HT-29 (cell line): ENCODE measurements at places on chromosomes 4 and X.

DNA sequence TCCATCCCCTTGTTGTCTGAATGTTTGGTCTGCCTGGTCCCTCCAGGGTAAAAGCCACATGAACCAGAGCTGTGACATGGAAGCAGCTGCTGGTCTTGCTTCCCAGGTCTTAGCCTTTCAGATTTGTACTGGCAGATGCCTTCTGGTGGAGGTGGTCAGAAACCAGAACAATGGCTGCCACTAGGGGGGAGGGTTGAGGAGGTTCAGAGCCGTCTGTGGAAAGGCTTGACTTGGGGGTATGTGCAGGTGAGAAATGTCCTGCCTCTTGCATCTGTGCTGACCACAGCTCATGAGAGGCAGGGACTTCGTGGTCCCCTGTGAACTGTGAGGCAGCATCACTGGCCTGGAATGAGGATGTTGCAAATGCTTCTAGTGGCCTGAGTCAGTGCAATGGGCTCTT lies 144.2 kb upstream of the WDR1 start:
- no peak for DNase-seq

GRCh38 chr4:52588771-52589591 lies 70.1 kb downstream of the USP46 start:
- DNase-seq = no peak

DNA sequence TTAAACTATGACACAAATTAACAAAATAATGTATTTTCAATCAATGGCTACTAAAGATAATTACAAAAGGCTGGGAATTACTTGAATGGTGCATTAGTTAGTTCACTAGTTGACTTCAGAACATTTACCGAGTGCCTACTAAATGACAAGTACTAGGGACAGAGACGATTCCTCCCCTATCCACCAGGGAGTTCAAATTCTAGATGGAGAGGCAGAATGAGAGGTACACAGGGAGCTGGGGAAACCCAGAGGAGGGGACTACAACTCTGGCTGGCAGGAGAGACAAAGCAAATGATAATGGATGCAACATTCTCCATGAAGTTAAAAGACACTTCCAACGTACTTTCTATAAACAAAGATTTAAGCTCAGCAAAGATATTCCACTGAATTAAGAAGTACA lies 43.1 kb upstream of the MCF2 start:
- DNase-seq = no peak

DNA sequence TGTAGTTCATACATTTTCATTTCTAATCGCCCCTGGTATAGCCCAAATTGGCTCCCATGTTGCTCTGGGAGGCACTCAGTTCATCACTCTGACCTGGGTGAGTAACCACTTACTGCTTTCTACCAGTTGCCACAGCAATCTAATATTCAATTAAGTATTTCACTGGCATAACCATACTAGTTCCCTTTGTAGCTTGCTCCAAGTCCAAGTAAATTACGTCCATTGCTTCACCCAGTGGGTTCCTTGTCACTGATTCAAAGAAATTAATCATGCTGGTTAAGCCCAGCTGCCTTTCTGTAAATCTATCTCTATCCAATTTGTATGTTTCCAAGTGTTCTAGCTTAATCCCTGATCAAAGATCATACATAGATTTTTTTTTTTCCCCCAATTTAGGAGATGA lies 92.0 kb upstream of the CBR4 start:
- DNase-seq = no peak

GRCh38 chr4:6362896-6363295 lies 93.2 kb downstream of the WFS1 start:
- DNase-seq = no peak

DNA sequence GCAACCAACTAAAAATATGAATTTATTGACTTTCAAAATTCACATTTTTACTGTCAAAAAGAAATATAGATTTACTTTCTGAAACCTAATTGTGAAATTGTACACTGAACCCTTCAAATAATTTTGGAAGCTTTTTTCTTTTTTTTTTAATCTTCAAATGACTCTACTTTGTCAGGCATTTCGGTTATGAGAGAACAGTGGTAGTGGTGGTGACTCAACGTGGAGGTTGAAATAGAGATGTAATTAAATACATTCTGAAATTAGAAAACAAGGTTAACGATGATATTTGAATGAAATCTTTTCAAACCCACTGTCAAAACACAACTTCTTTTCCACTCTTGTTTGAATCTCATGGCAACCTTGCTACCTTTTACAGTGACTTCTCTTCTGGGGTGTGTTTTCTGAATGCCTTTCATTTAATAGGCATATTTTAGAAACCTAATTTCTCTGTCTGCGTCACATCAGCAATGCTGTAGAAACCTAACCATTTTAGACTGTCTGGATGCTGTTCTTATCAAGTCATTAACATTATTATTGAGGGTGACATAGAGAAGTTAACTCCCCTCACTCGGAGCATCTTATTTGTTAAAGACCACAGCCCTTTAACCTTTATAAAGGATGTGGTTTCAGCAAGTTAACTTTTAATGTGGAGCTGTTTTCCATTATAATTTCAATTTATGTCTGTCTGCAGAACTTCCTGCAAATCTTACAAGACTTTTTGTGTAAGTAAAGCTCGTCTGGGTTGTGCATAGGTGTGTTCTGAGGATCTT lies 136.8 kb downstream of the PCDH7 start:
- no peak for DNase-seq

GRCh38 chrX:118745570-118745969 lies 18.2 kb downstream of the IL13RA1 start:
- no peak for DNase-seq

DNA sequence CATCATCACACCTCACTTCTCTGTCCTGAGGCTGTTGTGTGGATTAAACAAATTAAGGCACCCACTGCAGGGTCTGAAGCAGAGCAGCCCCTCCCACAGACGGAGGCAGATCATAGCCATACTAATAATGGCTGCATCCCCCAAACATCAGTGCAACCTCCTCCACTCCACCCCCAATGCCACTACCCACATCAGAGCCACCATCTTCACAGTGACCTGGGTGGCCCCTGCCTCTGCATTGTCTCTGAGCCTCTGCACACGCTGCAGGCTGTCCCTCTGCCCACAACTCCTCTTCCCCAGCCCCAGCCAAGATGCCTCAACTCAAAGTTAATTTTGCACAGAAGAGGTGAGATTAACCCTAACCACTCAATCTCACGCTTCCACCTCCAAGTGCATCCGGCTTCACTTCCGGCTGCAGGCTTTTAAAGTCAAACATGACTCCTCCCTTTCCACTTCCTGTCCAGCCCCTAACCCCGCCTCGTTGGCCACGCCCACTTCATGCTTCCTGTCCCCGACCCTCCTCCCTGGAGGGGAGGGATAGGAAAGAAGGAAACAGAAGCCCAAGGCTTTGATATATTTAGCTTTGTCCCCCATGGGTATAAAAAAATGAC lies 22.7 kb downstream of the JAKMIP1 start:
- DNase-seq = no peak

DNA sequence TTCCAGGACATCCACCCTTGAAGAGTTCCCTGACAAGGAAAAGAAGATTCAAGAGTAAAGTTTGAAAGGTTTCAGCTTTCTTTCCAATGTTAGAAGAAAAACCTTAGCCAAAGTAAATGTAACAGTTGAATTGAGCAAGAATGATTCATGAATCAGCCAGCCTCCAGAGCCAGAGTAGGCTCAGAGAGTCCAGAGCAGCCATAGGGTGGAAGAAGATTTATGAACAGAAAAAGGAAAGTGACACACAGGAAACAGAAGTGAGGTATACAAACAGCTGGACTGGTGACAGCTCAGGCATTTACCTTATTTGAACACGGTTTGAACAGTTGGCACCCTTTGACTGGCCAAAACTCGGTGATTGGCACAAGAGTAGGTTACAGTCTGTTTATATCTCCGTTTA lies 63.2 kb downstream of the QDPR start:
- no peak for DNase-seq

DNA sequence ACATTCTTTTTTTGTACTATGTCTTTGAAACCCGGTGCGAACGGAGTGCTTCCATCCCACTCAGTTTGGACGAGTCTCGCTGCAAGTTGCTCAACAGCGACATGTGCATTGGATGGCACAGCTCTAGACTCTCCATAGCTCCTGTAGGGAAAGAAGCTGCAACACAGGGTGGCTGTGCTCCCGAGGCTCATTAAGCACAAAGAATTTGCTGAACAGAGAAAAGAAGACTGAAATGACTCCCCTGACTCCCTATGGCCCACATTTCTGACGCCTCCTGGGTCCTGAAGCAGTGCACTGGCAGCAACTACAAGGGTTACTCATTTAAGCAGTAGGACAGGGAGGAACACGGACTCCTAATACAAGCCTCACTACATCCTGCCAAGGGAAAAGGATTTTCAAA lies 127.4 kb downstream of the SH3RF1 start:
- no peak for DNase-seq

- DNase-seq = no peak
Measured at GRCh38 chrX:135330706-135331105, 21.4 kb downstream of the ETDC start.

DNA sequence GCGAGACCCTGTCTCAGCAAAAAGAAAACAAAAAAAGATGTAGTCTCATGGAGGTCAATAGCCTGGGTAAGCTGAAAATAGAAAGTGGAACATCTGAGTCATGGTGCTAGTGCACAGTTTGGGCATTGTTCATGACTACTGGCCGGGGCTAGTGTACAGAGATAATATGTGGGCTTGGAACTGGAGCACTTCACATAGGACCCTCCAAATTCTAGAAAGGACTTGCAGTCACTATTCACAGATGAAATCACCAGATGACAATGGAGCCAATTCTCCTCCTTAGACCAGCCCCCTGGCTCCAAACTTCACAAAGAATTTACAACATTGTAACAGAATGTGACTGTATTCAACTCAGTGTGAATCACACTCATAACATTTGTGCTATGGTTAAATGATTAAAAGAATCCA lies 367.8 kb upstream of the SLC7A11 start:
- DNase-seq = no peak

GRCh38 chr4:142840516-142841123 lies 5.5 kb downstream of the INPP4B start:
- DNase-seq = peak; percentile 65

GRCh38 chrX:57232658-57233360 lies 53.7 kb upstream of the FAAH2 start:
- DNase-seq = no peak

GRCh38 chr4:170057866-170058265 lies 31.7 kb upstream of the MFAP3L start:
- no peak for DNase-seq

GRCh38 chrX:39599339-39599738 lies 498.4 kb downstream of the BCOR start:
- no peak for DNase-seq

- DNase-seq = no peak
Measured at GRCh38 chrX:10811111-10811510, 190.7 kb upstream of the MID1 start.

- DNase-seq = no peak
Measured at GRCh38 chrX:123673813-123674212, 59.0 kb downstream of the THOC2 start.

GRCh38 chr4:123599061-123599919 lies 202.7 kb downstream of the SPRY1 start:
- peak; percentile 37 for DNase-seq
